ENCODE measurements at places on chromosomes 12 and 14.
A peak's percentile ranks its signal among the peaks of the same experiment; 100 is the strongest.

- DNase-seq: peak; percentile 96
Measured at GRCh38 chr14:71242237-71242748, 335.0 kb downstream of the PCNX1 start.

- peak; percentile 24 for DNase-seq
Measured at GRCh38 chr14:103281496-103282231, 52.4 kb upstream of the EIF5 start.

GRCh38 chr12:101592921-101593320 lies 1.9 kb upstream of the MYBPC1 start:
- DNase-seq: peak; percentile 34

DNA sequence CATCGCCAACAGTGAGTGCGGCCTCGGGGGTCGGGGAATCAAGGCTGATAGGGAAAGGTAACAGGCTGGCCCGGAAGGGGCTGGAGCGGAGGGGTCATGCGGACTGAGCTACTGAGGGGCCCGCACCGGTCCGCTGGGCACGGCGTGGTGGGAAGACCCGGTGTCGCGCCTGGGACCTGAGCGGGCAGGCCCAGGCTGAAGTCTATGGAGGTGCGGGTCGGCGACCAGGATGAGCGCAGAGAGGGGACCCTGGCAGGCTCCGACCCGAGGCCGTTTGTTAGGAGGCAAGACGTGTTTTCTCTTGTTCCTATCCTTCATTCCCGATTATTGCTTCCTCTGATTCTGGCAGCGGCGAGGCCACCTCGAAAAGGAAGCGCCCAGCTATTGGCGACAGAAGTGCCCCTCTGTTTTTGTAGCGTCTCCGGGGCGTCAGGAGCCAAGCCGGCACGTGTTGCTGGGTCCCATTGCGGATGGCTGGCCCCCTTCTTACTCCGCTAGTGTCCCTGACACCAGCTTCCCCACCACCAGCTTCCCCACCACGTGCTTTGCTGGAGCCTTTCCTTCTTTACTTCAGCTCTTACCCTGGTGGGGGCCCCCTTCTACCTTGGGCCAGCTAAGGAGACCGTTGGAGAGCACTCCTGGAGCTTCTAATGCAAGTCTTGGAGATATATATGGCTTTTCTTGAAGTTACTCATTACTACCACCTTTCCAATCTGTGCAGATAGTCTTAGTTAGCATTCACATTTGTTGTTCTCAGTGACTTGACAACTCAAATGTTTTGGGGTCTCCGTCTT lies 653 bp downstream of the PA2G4 start:
- no peak for DNase-seq

- DNase-seq: no peak
Measured at GRCh38 chr12:97989366-97989940, 525.9 kb upstream of the TMPO start.

DNA sequence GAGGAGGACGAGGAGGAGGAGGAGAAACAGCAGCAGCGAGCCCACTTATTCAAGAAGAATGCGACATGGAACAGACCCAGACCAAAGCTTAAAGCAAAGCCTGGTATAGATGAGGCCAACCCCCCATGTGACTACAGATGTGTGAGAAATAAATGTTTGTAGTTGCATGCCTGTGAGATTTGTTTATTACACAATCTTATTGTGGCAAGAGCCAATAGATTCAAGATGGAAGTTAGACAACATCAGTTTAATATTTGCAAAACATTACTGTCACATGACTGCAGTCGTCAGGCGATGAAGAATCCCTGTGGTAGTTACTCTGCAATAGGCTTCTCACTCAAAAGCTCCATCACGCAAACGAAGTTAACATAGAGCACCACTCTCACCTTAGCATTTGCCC lies 17.2 kb upstream of the SLC35F4 start:
- peak; percentile 14 for DNase-seq

GRCh38 chr12:16424531-16424930 lies 77.1 kb downstream of the MGST1 start:
- no peak for DNase-seq

DNA sequence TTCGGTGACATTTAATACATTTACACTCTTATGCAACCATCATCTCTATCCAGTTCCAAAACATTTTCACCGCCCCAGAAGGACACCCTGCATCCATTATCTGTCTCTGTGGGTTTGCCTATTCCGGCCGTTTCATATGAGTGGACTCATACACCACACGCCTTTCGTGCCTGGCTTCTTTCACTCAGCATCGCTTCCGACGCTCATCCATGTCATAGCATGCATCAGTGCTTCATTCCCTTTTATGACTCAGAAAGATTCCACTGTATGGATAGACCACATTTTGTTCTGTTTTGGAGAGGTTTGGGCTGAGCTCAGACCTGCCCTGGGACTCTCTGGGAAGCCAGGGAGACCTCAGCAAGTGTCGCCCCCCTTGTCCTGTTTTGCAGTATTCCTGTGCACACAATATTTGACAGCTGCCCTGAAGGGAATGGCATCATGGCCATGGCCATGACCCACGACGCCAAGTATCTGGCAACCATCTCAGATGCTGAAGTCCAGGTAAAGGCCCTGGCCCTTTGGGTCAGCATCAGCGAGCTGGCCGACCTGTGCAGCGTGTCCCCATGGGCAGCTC lies 23.8 kb downstream of the CFAP251 start:
- DNase-seq: peak; percentile 82

DNA sequence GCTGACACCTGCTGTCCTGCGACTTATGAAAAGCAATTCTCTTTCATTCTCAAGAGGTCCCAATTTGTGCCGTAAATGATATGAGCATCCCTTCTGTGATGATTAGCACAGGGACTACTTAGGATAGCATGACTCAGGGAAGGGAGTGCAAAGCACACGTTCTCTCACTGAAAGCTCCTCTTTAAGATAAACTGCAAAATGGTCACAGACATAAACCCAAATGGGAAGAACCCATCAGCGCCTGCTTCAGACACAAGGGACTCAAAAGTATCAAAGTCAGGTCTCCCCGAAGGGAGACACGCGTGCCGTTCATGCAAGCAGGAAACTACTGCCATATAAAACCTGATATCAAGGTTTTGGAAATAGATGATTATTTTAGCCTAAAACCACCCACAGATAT lies 33.9 kb upstream of the PIWIL1 start:
- no peak for DNase-seq

- DNase-seq: no peak
Measured at GRCh38 chr12:51128919-51129318, 44.0 kb downstream of the TFCP2 start.

DNA sequence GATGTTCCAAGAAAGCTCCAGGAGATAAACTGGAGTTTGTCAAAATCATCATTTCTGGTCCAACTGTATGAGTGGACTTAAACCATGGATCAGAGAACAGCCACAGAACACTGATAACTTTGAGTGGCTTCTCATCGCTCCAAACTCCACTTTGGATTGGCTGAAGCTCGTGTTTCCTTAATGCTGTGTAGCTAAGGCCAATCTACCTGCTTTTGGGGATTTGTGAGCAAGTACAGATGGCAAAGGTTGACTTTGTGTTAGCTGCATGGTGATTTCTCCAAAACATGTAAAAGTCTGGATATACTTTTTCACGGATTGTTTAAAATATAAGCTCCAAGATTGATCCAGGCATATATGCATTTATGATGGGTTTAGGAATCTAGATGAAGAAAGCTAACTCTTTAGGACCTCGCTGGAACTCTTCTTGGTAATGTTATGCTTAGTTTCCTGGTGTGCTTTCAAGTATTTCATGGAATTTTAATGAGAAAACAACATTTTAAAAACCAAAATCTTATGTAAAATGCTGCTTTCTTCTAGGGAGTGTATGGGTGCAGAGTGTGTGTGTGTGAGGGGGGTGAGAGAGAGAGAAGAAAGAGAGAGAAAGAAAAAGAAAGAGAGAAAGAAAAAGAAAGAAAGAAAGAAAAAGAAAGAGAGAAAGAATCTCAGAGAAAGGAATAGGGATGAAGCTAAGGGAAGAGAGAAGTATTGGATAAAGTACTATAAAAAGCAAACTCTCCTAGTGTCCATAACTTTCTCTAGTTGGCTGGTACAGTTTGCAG lies 11.6 kb upstream of the PAX9 start:
- DNase-seq: no peak

- DNase-seq: no peak
Measured at GRCh38 chr12:25924491-25925001, 33.9 kb upstream of the RASSF8 start.

DNA sequence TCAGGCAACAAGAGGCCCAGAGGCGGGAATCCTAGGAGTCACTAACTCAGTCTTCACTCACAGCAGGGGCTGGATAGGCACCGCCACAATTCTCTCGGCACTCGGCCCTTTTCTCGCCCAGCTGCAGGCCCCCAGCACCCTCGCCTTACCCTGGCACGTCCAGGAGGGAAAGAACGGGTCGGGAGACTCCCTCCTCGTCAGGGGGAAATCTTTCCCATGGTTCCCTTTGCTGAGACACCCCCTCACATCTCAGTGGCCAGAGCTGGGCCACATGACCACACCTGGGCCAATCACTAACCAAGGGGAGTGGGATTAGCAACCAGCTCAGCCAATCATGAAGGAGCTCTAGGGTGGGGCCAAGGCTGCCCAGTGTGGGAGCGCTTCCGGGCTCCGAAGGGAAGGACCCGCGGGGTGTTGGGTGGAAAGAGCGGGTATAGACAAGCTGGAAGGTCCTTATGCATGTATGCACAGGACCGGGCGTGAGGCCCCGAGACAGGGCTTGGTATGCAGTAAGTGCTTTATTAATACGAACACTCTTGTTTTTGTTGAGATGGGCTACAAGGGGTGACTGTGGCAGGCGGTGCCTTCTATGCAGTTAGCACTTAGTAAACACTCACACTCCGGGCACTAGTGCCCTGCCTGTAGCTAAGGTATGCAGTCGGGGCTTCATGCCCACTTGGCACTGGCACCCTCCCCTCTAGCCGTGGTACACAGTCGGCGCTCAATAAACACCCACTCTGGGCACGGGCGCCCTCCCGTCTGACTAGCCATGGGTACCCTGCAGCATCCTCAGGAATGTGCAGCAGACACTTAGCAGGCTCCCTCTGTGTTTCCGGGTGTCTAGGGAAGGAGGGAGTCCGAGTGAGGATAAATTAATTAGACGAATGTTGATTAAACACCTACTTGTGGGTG lies 40.3 kb downstream of the ADGRD1 start:
- no peak for DNase-seq

DNA sequence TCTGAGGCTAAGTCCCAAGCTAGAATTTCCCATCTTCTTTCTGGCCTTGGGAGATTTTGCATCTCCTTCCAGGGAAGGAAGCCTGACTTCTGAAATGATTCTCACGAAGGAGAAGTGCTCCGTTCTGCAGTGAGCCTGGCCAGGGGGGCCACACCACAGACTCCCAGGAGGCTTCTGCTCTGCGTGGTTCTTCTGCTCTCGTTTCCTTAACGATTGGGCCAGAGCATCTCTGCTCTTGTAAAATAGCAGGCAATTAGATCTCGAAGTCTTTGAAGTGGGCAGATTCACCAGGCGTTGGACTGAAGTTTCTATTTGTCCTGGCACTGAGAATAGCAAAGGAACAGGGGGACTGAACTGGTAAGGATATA lies 6.7 kb upstream of the BATF start:
- DNase-seq: no peak

GRCh38 chr12:93602897-93603668 lies 30.6 kb downstream of the SOCS2 start:
- no peak for DNase-seq

GRCh38 chr12:49982246-49983087 lies 9.7 kb downstream of the AQP6 start:
- no peak for DNase-seq

- no peak for DNase-seq
Measured at GRCh38 chr12:68890701-68891113, 42.3 kb downstream of the CPM start.

DNA sequence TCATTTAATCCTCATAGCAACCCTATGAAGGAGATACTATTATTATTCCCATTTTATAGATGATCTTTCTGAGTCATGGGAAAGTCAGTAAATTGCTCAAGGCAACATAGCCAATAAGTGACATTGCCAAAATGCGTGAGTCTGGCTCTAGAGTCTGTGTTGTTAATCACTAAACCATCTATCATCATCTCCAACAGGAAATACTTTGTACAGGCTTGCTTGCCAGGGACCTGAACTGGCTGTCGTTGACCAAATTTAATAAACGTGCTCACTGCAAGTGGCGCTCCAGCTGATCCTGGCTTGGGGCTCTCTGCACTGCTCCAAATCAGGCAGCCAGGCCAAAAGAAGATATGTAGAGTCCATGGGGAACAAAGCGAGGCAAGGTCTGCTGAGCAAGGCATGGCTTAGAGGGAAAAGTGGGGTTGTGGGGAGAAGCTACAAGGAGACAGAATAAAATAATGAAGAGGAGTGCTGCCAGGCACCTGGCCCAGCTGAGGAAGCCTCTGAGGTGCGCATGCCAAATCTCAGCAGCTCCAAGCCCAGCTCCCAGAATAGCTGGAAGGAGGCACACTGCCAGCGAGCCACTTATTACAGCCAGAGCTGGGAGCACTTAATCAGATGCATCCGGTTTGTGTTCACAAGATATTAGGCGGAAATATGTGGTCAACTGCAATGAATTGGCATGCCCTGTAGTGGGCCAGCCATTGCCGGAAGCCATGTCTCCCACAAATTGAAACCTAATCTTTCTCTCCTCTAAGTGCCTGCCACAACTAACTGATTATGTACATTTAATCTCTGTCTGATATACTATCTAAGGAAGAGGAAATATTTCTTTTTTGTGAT lies 43.3 kb upstream of the PTPRO start:
- DNase-seq: peak; percentile 73

DNA sequence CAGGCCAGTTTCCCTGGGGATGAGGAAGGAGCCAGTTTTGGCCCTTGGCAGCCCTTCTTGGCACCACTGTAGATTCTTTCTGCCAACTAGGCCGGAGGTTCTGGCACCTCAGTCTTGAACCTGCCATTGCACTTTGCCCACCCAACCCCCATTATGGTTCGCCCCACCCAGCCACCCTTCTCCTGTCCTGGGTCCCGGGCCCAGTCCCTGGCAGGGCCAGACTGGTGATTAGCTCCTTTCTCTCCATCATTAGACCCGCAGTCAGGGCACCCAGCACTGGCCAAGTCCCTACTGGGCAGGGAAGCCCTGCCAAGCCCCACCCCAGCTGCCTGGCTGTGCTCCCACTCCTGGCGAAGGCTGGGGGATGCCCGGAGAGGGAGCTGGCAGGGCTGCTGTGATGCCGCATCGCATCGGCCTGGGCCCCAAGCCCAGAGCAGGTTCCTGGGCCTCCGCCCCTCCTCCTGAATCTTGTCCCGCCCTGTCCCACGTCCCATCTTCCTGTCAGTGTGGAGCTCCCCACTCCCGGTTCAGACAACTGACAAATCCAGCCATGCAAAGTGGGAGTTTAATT lies 9.8 kb downstream of the FAM222A start:
- no peak for DNase-seq

DNA sequence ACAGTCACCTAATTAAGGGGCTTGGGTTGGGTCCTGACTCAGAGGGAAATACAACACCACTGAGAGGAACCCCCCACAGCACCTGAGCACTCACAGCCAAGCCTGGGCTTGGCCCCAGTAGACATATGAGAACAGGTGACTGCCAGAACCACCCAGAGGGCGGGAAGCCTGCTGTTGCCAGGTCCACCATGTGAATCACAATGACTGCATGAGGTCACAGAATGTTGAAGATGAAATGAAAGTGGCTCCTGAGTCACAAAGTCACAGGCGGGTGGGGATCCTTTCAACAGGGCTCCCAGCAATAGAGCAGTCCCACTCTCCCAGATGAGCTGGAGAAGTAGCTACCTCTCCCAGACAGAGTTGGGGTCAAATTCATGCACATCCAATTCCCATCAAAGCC lies at the start of gene LRRC74A:
Gene LRRC74A, plus strand, starts transcription at position 287 of the 400 bp plus-strand sequence. CDS start 290 bp downstream, outside the sequence.
- DNase-seq: no peak

- peak; percentile 31 for DNase-seq
Measured at GRCh38 chr12:20415028-20415427, 46.7 kb downstream of the PDE3A start.
